Fibroblast of villous mesenchyme (primary cell): ENCODE measurements at places on chromosomes 1 and 21.

- DNase-seq: no peak
Measured at GRCh38 chr1:11768821-11769220, 6.8 kb downstream of the C1orf167 start.

DNA sequence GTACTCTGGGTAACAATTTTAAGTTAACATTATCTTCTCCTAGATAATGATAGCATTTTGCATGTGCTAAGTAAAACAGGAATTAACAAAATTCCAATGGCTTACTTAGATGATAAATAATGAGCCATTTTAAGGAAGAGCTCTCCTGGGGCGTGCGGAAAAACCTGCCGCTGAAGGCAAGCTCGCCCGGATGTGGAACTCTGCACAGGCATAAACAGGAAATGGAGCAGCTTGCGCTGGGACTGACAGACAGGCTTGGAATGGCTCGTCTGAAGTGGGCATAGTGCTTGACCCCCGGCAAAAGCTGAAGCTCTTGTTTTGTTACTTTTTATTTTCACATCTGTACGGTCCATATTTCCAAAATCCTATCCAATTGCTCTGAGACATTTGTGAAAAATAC, 169.2 kb downstream of the ZNF281 start:
- peak; percentile 40 for DNase-seq

DNA sequence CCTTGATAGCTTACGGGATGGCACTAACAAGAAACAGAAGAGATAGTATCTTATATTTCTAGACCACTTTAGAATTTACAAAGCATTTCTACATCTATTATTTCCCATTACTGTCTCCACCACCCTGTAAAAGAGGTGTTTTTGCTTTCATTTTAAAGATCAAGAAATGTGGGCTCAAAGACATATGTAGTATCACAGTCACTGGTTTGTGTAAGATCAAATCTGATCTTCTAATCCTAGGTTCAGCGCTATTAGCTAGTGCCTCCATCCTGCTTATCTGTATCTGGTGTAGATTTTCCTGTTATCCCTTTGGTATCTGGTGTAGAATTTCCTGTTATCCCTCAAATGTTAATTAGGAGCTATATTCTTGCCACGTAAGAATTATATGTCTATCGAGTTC, 23.6 kb upstream of the ZRANB2 start:
- DNase-seq: no peak

- DNase-seq: peak; percentile 21
Measured at GRCh38 chr1:204032642-204033235, 40.2 kb upstream of the SOX13 start.

DNA sequence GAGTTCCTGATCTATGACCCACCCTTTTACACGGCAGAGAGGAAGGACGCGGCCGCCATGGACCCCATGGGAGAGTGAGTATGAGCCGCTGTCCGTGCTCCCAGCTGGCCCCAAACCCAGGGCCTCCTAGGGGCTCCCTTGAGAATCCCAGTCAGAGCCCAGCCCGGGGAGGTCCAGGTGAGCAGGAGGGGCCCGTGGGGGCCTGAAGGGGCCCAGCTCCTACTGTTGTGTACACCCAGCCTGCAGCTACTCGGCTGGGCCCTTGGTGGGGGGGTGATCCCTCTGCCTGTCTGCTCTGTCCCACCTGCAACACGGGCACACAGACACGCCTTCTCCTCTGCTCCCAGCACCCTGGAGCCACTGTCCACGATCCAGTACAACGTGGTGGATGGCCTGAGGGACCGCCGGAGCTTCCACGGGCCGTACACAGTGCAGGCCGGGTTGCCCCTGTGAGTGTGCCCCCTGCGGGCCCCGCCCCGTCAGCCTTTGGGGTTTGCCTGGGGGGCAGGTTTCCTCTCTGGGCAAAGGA, 28.6 kb upstream of the LRRC3 start:
- no peak for DNase-seq

- DNase-seq: no peak
Measured at GRCh38 chr1:119061700-119062099, 73.6 kb upstream of the TBX15 start.

DNA sequence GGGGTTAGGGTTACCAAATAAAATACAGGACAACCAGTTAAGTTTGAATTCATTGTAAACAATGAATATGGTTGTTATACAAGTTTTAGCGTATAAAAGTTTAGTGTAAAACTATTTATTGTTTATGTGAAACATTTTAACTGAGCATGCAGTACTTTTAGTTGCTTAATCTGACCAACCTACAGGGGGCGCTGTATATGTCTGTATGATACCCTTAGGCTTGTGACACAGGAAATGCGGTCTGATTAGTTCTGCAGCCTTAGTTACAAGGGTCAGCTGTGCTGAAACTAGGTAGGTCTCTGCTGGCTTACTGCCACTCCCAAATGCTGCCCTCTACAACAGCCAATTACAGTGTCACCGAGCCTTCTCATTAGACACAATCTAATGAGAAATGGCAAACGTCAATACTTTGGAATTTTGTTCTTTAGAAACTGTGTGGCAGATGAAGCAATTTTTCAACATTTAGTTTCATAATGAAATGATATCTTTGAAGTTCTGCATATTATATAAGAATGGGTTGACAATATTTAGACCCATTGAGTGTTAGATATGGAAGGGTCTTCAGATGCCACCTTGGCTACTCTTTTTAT, 56.2 kb downstream of the NTNG1 start:
- no peak for DNase-seq

- no peak for DNase-seq
Measured at GRCh38 chr1:77047978-77048614, 171.1 kb downstream of the PIGK start.

- no peak for DNase-seq
Measured at GRCh38 chr1:40004857-40005256, 35.7 kb upstream of the CAP1 start.

GRCh38 chr1:74180490-74180889, 17.5 kb downstream of the LRRIQ3 start:
- DNase-seq: peak; percentile 10

- DNase-seq: peak; percentile 63
Measured at GRCh38 chr1:29290414-29290985, 54.2 kb downstream of the PTPRU start.

- no peak for DNase-seq
Measured at GRCh38 chr1:27597516-27598294, 6.2 kb downstream of the AHDC1 start.

- peak; percentile 57 for DNase-seq
Measured at GRCh38 chr21:36499578-36500471, 19.9 kb upstream of the CLDN14 start.

DNA sequence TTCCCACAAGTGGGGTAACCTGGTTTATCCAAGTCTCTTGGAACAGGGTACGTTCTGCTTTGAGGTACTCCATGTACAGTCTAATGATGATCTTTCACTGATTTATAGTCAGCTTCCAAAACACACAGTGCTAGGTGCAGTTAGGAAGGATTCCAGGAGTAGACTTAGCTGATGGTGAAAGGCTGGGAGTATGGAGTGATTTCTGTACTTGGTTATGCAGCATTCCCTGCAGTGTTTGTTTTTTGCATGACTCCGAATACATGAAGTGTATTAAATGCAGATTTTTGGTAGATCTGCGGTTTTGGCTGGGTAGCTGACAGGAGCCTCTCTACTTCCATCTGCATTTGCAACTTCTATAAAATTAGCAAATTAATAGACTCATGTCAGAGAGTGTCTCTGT, 3.7 kb downstream of the HMGN2 start:
- DNase-seq: no peak

DNA sequence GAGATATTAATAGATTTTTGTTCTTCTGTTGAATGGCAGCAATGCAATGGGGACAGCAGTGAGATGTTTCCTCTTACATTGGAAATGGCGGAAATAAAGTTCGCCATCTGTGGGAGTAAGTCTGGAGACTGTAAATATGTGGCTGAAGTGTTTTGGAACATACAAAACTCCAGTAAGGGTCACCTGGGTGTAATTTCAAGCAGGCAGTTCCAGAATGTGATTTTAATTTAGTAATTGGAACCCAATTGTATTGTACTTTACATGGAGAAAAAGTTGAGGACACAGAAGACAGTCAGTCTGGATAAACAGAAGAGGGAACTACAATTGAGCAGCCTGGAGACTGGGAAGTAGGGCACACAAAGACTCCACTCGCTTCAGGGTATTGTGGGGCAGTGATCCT, 108.6 kb downstream of the NTMT2 start:
- DNase-seq: no peak

GRCh38 chr1:108814343-108815125, 42.4 kb downstream of the AKNAD1 start:
- DNase-seq: peak; percentile 50

DNA sequence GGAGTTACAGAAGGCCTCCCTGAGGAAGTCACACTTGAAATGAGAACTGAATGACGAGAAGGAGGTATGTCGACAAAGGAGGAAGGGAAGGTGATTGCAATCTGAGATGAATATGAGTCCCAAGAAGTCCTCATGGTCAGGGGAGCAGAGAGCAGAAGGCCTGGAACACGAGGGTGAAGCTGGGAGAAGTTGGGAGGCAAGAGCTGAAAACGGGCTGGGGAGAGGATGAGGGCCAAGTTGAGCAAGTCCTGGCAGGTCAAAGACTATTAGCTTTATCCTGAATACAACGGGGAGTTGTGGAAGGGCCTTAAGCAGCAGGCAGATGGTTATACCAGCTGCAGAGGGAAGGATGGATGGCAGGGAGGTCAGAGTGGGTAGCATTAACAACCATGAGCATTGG, 89.5 kb downstream of the KCNJ15 start:
- DNase-seq: no peak

- no peak for DNase-seq
Measured at GRCh38 chr1:76294482-76295194, 220.1 kb downstream of the ST6GALNAC3 start.

- DNase-seq: no peak
Measured at GRCh38 chr1:7636795-7637526, 134.1 kb upstream of the VAMP3 start.

- peak; percentile 51 for DNase-seq
Measured at GRCh38 chr1:227447531-227447990, 115.8 kb upstream of the ZNF678 start.

DNA sequence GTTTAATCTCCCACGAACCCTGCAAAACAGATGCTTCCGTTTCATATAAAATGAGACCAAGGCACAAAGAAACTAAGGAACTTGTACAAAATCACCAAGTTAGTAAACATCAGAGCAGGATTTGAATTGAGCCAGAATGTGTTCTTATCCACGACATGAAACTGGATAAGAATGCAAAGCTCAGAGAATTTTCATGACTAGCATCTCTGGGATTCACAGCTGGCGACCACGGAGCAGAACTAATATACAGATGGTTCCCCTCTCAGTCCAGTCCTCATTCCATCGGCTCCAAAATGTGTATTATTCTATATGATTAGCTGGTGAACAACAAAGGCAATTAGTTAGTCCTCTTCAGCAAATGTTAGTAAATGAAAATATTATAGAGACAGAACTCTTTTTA, 72.3 kb upstream of the ERG start:
- DNase-seq: no peak

GRCh38 chr1:210129759-210130158, 102.8 kb upstream of the SERTAD4 start:
- DNase-seq: no peak

GRCh38 chr1:107277022-107277421, 136.2 kb downstream of the NTNG1 start:
- DNase-seq: peak; percentile 31

DNA sequence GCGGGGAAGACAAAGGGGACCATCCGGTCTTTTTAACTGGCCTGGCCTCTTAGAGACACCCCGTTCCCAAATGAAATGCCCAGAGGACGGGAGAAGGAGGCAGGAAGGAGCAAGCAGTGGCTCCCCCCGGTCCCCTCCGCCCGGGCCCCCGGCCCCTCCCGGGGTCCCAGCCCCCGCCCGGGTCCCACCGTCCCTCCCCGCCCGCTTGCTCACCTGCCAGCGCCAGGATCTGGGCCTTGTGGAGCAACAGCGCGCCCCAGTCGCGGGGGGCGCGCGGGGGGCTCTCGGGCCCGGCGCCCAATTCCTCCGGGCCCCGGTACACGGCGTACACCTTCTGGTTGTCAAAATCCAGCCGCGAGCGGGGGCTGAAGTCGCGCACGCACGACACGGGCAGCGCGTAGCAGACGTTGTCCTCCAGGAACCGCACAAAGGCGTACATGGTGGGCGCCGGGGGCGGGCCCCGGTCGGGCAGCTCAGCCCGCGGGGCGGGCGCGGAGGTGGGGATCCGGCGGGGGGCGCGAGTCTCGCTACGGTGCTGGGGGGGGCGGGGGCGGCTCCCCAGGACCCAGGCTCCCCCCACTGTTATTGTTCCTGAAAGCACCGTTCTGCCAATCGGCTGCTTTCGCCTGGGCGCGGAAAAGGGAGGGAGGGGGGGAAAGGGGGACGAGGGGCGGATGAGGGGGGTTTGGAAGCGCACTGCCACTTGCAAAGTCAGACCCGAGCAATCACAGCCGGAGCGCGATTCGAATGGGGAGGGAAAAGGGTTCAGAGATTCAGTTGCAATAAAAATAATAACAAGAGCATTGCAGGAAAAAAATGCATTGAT, at the start of gene BEND5:
Gene BEND5 (minus strand): TSS at position 499 of the 826 bp plus-strand sequence. CDS start 60 bp downstream, at position 439.
- DNase-seq: no peak

- DNase-seq: no peak
Measured at GRCh38 chr1:202240956-202241355, 47.4 kb downstream of the LGR6 start.

DNA sequence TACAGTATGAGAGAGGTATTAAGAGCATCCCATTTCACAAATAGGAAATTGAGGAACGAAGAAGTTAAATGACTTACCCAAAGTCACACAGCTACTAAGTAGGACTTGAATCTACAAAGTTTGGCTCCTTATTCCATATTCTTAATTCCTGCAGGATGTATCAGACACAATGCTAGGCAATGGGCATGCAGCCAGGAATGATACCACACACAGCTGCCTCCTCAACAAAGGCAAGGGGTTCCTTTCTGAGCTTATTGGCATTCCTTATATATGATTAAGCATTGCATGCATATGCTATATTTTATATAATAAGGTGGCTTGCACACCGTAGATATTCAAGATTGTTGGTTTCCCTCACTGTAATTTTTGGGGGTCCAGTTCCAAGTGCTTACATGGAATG, 34.2 kb upstream of the JUN start:
- peak; percentile 63 for DNase-seq

GRCh38 chr1:55670331-55671082, 455.3 kb upstream of the USP24 start:
- peak; percentile 20 for DNase-seq

GRCh38 chr1:201357211-201357610, 20.3 kb downstream of the TNNT2 start:
- DNase-seq: no peak

DNA sequence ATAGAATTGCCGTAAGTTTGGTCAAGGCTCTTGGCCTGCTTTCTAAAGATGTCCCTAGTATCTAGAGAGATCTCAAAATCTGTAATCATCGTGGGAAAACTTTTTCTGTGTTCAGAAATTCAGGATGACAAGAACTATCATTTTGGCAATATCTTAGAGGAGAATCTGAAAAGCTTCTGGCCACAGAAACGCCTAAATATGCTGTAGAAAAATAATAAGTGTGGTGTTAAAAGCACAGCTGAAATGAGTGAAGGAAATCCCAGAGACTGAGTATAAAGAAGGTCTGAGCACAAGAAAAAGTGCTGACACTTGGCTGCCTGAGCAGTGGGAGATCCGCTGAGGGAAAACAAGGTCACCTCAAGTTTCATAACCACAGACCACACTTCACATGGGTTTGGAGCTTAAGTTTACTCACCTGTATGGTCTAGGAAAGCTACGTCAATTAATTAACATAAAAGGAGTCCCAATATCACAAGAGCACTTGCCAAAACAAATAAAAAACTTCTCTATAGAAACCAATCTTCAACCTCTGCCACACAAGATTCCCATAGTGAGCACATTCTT, 235.2 kb upstream of the IRF2BP2 start:
- DNase-seq: no peak
